Psoas muscle (tissue), 8 donors: ENCODE measurements at places on chromosomes 11 and 22. TPM values are rescaled to one million over a fixed set of nuclear protein-coding genes. Genes with fewer than 3 reads are reported as not detected.

CNIH2 gene
- not detected for total RNA-seq

ROM1 gene
- total RNA-seq, result 2.0 TPM

XKR3 gene
- not detected for total RNA-seq

DEUP1 gene
- total RNA-seq, result not detected

C11orf86 gene
- total RNA-seq, result not detected

OR8G5 gene
- total RNA-seq, result not detected

PIWIL4 gene
- total RNA-seq, result 1.2 TPM

DNA sequence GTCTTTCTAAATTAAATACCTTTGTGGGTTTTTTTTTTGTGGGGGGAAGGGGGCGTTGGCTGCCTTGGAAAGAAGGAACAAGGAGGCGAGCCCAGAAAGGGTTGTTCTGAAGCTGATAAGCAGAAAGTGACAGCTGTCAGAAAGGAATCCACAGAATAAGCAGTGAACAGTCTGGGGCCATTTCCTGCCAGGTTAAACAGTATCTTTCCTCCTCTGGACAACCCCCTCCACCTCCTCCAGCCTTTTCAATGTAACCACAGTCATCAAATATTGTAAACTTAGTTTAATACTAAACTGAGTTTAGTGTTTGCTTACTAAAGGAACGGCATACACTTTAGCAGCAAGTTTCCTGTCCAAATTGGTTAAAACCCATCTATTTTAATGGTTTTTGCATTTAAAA is 271.2 kb upstream of the SYN3 start:
- DNase-seq, result no peak

DNA sequence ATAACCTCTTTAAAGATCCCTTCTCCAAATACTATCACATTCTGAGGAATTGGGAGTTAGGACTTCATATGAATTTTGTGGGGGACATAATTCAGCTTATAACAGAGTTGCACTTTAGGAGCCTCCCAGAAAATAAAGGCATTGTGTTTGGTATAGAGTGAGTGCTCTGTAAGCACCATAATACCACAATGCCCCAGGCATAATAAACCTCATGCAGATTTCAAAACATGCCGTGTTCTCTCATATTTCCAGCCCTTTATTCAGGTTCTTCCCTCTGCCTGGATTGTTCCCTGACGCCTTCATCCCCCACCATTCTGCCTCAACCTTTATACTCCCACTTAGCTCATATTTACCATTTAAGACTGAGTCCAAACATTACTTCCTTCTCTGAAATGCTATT is 398.8 kb upstream of the FAT3 start:
- no peak for DNase-seq

DNA sequence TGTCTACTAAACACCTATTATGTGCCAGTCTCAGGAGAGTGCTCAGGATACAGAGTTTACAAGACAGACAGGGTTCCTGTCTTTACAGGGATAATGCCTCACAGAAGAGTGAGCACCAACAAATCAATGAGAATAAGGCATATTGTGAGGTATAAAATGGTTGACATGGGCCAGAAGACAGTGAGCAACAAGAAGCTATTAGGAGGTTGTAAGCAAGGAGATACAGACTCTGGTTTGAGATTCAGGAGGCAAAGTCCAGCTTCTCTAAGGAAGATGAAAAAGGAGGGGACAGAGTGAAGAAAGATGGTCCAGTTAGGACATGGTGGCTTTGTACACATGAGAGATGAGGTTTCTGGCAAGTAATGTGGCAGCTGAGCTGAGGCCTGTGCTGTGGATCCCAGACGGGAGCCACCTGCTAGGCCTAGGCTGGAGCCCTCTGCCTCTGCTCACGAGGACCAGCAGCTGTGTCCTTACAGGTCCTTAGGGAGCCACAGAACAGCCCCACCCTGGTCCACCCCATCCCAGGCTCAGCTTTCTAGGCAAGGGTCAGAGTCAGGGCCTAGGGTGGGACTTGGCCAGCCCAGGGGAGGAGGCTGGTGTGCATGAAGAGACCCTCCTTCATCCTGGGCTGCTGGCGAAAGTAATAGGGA is 110.5 kb downstream of the ZNF280B start:
- no peak for DNase-seq

DNA sequence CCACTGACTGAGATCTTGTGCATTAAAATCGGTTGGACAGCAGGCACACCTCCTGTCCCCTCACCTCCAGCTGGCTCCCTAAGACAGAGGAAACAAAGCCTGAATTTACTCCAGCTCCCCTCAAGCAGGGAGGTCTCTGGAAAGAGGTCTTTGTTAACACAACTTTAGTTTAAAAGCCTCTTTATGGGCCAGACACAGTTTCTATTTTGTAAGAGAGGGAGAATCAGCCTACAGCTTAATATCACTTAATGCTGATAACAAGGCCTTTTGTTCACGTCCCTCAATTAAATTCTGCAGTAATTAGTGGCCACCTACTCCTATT is 36.3 kb downstream of the PLEKHA7 start:
- DNase-seq, result no peak

GRCh38 chr11:76706667-76707066 is 36.1 kb upstream of the LRRC32 start:
- no peak for DNase-seq

- no peak for DNase-seq
These were observed 54.8 kb upstream of the PRSS23 start for GRCh38 chr11:86745571-86745970.

- DNase-seq, result no peak
These were observed 7.6 kb downstream of the PISD start for GRCh38 chr22:31654408-31654807.

- DNase-seq, result no peak
These were observed 14.8 kb downstream of the TMPRSS13 start for GRCh38 chr11:117914398-117914761.

- peak; percentile 83 for DNase-seq
These were observed 27.6 kb upstream of the TOLLIP start for GRCh38 chr11:1336836-1337646.

GRCh38 chr11:14140991-14141390 is 178.5 kb downstream of the SPON1 start:
- no peak for DNase-seq

- DNase-seq, result no peak
These were observed 9.4 kb downstream of the TRIM6 start for GRCh38 chr11:5605849-5606248.

DNA sequence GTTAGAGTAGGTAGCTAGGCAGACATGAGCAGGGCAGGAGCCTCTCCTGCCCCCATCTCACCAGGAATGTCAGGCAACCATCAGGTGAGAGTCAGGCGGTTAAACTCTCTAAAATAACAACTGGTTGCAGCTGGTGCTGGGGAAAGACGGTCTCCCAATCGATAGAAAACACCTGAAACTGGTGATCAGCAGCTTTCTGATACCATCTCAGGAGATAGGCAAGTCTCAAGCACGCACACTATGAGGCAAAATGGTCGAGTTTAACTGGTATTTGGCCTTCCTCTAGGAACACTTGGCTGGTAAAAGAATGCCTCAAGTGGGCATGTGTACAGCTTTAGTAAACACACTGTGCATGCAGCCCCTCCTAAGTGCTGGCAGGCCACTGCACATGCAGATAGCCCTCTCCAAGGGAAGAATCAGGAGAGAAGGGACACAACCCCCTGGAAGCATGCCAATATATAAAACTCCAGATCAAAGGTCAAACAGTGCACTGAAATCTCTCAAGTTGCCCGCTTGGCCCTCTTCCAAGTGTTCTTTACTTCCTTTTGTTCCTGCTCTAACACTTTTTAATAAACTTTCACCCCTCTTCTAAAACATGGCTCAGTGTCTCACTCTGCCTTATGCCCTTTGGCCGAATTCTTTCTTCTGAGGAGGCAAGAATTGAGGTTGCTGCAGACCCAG is 88.7 kb downstream of the USP35 start:
- DNase-seq, result no peak

- no peak for DNase-seq
These were observed 7.9 kb downstream of the C11orf96 start for GRCh38 chr11:43950311-43950855.

GRCh38 chr11:57386178-57386940 is 4.1 kb downstream of the PRG2 start:
- no peak for DNase-seq

DNA sequence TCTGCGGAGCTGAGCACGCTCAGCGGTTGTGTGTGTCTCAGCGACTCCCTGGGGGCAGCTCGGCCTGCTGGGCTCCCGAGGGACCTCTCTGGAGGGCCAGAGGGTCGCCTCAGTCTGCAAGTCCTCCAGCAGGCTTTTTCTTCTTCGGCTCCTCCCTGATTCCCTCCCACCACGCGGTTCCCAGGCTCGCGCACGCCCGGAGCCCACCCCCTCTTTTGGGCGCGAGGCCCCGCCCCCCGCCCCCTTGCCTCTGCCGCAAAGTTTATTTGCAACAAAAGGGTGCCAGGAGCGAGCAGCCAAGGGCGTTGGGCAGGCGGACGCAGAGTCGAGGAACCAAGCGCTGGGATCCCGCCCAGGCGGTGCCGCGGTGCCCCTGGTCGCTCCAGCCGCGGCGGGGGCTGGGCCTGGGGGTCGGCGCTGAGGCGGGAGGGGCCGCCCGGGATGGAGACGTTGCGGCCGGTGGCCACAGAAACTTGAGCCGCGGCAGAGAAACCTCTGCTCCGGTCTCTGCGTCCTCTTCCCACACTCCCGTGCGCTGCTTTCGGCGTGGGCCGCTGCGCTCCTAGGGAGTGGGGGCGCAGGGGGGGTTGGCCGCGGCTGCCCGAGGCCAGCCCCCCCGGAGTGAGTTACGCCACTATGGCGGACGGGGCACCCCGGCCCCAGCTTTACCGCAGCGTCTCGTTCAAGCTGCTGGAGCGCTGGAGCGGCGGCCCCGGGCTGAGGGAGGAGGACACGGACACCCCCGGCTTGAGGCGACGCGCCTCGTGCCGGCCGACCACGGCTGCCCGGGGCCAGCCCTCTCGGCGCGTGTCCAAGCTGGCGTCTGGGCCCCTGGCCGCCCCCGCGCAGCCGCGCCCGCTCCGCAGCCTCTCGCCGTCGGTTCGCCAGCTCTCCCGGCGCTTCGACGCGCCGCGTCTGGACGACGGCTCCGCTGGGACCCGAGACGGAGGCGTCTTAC is at the start of gene ARHGEF17:
ARHGEF17 (plus strand) TSS at position 274 of the 958 bp plus-strand sequence; CDS start at position 637, 363 bp downstream.
- DNase-seq, result peak; percentile 82

DNA sequence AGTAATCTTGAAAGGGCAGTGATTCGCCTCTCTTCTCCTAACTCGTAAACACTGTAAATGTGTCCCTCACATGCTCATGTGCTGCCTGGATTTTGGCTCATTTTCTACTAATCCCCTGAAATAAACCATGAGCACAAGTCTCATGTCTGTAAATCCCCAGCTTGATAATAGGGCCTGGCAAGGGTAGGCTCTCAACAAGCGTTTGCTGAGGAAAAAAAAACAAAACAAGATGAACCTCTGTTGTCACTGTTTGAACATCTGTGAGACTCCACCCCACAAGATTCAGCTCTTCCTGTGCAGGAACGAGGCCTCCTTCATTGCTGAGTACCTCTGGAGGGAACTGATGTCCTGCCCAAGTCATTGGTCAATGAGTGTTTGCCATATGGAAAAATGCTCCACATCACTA is 4.5 kb upstream of the CYB5R2 start:
- DNase-seq, result no peak

DNA sequence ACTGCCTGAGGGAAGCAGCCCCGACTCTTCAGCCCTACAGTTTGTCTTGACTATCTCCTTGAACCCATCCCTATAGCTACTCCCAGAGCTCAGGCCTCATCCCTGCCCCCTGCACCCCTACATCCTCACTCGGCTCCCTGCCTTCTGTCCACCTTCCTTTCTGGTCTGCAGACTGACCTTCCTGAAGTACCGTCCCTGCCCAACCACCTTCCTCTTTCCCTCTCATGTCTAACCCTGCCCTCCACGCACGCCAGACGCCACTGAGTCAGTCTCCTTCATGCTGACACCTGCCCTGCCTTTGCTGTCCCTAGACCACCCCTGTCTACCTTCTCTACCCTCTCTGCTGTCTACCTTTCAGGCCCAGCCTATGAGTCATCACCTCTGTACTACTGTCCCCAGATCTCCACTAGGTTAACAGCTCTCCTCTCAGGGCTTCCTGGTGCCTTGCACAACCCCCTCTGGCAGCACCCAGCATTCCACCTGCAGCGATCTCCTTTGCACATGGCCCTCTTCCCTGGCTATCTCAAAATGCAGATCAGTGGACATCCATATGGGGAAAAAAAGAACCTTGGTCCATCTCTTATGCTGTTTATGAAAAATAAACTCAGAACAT is 8.9 kb downstream of the KCTD21 start:
- no peak for DNase-seq
